ENCODE measurements at places on chromosomes 2 and 18.

DNA sequence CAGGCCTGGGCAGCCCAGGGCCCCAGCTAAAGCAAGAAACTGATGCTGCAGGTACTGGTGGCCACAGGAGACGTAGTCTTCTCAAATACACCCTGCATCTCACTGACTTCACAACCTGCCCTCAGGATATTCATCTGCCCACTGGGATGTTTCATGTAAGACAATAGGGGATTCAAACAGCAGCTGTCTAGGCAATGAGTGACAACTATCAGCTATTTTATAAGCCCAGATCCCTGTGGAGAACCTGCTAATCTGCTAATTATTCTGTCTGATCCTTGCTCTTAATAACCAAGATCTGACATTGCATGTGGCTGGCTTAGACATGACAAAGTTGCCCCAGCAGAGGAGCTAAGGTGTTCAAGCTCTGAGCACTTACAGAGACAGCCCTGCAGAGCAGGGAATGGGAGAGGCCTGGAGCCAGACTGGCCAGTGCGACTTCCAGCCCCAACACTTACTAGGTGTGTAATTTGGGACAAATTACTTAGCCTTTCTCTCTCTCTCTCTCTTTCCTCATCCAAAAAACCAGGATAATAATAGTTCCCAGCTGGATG, 28.6 kb downstream of the SIGLEC15 start:
- no peak for DNase-seq

DNA sequence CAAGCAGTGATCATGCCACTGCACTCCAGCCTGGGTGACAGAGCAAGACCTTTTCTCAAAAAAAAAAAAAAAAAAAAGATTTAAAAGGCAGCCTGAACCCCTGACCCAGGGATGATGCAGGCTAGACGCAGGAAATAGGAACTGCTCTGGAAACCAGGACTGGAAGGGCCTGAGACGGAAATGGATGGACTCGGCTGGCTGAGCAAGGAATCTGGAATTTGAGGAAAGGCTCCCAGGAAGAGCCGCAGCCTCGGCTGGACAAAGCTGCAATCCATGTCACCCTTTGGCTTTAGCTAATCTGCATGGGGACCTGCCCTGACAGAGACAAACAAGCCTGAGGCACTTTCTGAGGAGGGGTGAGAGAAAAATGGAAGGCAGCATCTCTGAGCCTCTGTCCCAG, 55.0 kb upstream of the DAPL1 start:
- no peak for DNase-seq

DNA sequence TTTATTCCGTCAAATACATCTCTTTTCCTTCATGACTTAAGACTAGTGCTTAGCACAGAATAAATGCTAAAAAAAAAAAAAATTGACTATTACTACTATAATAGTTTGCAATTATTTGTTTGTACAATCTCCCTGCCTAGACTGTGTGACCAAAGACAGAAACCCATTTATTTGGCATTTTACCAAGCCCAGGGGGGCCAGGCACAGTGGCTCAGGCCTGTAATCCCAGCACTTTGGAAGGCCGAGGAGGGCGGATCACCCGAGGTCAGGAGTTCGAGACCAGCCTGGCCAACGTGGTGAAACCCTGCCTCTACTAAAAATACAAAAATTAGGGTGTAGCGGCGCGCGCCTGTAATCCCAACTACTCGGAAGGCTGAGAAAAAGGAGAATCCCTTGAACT, 1.4 kb downstream of the ASB3 start:
- DNase-seq: no peak

DNA sequence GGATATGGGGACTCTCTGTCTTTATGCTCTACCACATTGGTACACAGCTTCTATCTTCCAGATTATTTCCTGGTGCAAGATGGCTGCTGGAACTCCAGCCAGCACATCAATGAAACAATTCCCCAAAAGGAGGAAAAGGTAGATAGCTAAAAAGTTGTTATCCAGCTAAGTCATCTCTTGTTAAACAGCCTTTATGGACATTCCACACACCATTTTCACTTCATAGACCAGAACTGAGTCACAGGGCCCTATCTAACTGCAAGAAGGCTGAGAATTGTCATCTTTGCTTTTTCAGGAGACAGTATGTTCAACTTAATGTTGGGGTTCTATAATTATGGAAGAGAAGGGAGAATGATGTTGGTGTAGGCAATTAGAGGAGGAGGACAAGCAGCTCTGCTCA, 133.3 kb upstream of the NOSTRIN start:
- DNase-seq: no peak

- no peak for DNase-seq
Observed at GRCh38 chr2:75055142-75055819, 96.8 kb downstream of the POLE4 start.

DNA sequence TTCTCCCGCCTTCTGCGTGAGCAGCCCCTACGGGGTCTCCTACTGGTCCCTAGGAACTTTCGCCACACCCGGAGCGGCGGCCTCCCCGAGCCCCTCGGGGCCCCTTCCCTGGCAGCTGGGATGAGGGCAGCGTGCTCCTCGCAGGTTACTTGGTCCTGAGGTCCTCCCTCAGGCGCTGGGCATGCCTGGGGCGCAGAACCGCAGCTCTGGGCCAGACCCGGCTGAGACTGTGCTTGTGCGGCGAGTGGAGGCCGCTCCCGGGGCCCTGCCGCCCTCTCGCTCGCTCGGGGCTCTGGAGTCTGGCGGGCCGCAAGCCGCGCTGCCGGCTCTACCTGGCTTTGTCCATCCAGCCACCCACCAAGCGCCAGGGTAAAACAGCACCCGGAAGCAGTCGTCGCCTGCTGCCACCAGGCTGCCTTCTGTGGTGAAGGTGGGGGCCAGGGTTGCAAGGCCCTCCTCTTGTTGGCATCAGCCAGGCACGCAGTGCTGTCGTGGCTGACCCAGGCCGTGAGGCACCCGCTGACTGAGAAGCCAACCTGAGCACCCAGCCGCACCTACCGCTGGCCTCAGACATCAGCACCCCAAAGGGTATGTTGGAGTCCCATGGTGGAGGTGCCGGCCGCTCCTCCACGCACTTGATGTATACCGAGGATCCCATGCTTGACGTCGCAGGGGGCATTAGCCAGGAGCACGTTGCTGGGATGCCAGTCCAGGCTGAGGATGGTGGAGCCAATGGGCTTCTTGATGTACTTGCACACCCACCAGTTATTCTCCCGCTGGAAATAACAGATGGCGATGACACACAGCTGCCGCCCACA, 46.1 kb upstream of the PTH2R start:
- no peak for DNase-seq

GRCh38 chr18:58314284-58314683, 270.3 kb downstream of the NEDD4L start:
- no peak for DNase-seq

DNA sequence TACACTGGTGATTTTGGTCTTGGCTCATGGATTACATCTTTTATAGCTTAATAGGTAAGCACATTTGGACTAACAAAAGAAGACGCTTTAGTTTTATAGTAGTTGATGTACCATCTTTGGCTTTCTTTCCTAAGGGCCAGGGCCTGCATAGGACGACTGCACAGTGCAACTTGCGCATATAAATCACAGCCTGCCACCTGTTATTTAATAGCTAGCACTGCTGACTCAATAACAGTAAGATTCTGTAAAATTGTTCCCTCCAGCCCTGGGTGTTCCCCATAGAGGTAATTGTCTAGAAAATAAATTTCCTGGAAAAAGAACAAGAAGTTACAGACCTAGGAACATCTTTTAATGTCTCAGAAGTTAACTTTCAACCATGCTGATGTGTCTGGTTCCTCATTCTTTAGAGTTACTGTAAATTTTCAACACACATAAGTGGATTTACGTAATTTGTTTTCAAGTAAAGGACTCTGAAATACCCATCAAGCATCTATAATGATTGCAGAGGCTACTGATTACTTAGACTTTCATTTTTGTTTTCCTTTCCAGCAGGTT, 594.2 kb upstream of the NXPH2 start:
- DNase-seq: no peak

DNA sequence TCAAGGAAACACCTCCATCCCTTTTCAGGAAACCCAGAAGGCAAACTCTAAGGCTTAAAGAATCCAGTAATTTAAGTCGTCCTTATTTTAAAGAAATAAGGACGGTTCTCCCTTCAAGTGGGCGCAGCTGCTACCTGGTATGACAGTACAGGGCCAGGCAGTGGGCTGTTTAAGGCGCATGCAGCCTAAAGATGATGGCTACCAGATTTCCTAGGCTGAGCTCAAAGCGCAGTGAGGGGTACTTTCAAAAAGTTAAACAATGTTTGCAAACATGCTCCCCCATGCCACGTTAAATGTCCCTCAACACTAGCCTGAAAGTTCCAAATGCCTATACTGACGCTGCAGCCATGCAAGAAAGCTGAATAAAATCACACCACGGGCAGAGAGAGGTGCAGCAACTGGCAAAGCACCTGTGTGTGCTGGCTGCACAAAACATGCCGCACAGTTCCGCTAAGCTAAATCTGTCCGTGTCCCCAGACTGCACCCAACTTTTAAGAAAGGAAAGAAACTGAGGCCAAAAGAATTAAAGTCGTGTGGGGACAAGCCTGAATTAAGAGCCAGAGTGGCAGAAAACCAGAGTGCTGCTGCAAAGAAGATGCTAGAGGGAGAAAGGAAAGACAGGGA, 583 bp downstream of the HIBCH start:
- DNase-seq: no peak

- DNase-seq: no peak
Observed at GRCh38 chr18:51503351-51503750, 305.9 kb upstream of the MEX3C start.

DNA sequence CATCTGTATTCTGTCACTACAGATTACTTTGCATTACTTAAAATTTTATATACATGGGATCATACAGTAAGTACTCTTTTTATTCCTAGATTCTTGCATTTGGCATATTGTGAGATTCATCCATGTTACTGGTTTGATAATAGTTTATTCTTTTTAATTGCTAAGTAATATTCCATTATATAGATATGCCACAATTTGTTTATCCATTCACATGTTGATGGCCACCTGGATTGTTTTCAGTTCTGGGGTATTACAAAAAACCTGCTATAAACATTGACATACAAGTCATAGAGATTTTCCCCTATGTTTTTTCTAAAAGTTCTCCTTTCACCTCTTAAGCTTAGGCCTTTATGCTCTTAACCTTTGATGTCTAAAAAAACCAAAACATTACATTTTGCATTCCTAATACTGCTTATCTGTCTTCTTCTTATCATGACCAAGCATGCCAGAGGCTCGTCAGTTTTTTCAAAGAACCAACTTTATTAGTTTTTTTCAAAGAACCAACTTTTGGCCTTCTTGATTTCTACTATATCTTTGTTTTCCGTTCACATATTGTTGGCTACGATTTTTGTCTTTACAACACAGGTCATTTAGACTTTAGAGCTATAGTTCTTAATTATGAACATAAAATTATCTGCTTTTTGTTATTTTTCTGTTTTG, 86.9 kb downstream of the ATAD2B start:
- no peak for DNase-seq

GRCh38 chr18:21359746-21360145, 117.7 kb downstream of the GREB1L start:
- no peak for DNase-seq

- DNase-seq: no peak
Observed at GRCh38 chr2:178846458-178846802, 39.2 kb upstream of the TTN start.

DNA sequence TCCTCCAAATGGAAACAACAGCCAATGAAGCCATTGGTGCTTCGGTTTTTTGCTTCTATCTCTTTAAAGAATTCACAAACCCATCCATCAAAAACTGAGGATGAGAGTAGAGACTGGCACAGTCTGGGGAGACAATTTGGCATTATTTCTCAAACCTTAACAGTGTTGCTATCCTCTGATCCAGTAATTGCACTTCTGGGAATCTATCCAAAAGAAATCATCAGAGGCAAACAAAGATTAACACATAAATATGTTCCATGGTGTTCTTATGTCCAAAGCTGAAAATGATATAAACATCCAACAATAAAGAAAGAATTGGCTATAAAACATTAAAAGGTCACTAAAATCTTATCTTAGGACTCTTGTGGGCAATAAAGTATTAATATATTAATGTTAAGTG, 35.1 kb downstream of the REEP1 start:
- no peak for DNase-seq

DNA sequence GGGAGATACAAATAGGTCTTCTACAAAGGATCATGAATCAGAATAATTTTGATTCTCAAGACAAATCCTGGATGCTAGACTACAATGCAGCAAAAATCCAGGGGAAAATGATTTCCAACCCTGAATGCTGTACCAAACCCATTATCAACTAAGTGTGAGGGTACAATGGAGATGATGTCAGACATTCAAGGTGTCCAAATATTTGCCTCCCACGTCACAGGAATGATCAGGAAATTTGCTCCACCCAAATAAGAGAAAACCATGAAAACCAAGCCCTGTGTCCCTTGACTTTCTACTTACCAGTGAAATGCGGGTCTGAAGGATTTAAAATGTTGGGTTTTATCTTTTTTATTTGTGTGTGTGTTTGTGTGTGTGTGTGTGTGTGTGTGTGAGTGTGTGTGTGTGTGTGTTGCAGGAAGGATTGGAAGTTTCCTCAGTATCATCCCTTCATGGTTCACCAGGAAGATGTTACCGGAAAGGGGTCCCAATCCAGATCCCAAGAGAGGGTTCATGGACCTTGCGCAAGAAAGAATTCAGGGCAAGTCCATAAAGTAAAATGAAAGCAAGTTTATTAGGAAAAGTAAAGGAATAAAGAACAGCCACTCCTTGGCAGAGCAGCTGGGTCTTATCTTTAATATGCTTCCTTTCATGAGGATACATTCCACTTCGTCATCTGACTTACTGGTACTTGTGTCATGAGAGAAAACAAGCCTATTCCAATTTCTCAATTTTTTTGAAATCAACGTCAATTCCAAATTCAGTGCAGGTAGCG, 61.1 kb upstream of the ID2 start:
- no peak for DNase-seq

DNA sequence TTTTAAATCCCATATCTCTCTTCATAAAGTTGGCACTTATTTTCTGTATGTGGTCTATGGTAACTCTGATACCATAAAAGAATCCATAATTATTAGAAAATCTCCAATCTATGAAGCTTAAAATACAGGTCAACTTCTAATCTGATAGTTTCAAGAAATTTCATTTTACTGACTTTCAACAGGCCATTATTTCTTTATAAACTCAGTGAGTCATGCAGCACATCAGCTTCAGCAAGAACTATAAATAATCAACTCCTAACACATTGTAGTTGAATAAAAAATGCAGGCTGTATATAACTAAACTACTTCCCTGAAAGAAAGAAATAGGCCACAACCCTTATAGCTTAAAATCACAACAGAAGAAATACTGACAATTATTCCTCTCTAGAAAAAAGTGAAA, 204.3 kb upstream of the CCDC150 start:
- no peak for DNase-seq

DNA sequence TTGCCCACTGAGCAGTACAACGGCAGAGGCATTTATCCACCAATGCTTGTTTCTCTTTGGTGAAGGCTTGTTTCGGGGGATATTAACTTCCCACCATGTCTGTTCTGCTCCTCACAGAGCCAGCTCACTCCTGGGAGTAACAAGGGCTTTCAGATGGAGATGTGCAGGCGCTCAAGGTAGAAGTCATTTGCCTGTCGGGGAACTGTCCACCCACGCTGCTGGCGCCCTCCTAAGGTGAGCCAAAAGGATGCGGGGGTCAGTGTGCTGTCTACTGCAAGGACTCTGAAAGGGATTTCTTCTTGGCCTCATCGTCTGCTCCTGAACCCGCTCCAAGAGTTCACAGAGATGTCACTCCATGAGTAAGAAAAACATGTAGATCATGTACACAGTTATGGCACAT, 57.0 kb upstream of the CYRIA start:
- DNase-seq: no peak
